ENCODE measurements at places on chromosomes 3 and 15.

GRCh38 chr3:52506266-52506966 lies 11.3 kb downstream of the STAB1 start:
- no peaks in the 10 kb centered on the region for H3K27me3 ChIP-seq
- no peaks in the 10 kb centered on the region for H3K4me1 ChIP-seq
- no peaks in the 10 kb centered on the region for H3K36me3 ChIP-seq
- no peak overlapping the region for H3K4me3 ChIP-seq
- H3K27ac ChIP-seq: no peak overlapping the region

DNA sequence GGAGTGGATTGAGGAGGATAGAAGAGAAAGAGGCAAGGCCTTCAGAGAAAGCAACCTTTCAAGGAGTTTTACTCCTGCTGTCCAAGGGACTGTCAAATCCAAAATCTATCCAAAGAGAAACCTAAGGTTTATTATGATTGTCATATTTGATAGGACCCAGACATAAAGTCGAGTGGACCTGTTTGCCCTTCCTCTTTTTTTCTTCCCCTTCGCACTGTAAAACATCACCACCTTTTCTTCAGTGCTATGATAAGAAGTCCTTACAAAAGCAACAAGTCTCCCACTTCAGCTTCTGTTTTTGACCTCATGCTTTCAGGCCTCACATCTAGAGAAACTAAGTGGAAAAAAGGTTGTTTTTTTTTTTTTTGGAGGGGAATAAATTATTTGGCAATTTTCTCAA lies 73.0 kb downstream of the TRPC1 start:
- no peaks in the 10 kb centered on the region for H3K27me3 ChIP-seq
- no peaks in the 10 kb centered on the region for H3K4me1 ChIP-seq
- DNase-seq: no peak
- H3K36me3 ChIP-seq: no peaks in the 10 kb centered on the region
- no peak overlapping the region for H3K27ac ChIP-seq
- H3K4me3 ChIP-seq: no peak overlapping the region

DNA sequence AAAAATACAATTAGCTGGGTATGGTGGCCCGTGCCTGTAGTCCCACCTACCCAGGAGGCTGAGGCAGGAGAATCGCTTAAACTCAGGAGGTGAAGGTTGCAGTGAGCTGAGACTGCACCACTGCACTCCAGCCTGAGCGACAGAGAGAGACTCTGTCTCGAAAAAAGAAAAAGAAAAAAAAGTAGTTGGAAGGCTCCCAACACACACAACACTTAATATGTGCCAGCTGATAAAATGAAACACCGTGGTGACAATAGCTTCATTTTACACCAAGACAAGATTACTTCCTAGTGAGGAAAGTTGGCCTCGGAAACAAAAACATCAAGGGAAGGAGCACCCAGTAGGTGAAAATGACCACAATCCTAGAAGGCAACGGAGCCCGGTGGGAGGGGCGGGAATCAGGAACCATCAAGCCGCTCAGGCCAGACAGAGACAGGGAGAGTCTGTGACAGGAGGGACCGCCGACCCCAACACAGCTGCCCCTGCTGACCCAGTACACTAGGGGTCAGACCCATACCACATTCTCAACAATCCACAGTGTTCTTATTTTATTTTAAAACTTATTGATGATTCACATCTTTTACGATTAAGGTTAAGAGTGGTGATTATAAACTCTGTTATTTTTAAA lies 54.5 kb upstream of the OCA2 start:
- H3K4me3 ChIP-seq: no peak overlapping the region
- H3K4me1 ChIP-seq: no peaks in the 10 kb centered on the region
- no peaks in the 10 kb centered on the region for H3K27me3 ChIP-seq
- no peak for DNase-seq
- peaks cover 4% of the 10 kb centered on the region for H3K36me3 ChIP-seq
- no peak overlapping the region for H3K27ac ChIP-seq

- H3K36me3 ChIP-seq: no peaks in the 10 kb centered on the region
- no peak for DNase-seq
- H3K27me3 ChIP-seq: no peaks in the 10 kb centered on the region
- H3K27ac ChIP-seq: no peak overlapping the region
- no peak overlapping the region for H3K4me3 ChIP-seq
Measured at GRCh38 chr15:48603922-48604321, 41.6 kb downstream of the FBN1 start.

- H3K4me1 ChIP-seq: peaks cover 14% of the 10 kb centered on the region
- peaks cover 37% of the 10 kb centered on the region for H3K36me3 ChIP-seq
- H3K27me3 ChIP-seq: no peaks in the 10 kb centered on the region
- H3K27ac ChIP-seq: peak overlapping the region; percentile 8
- no peak overlapping the region for H3K4me3 ChIP-seq
- DNase-seq: no peak
Measured at GRCh38 chr15:63712828-63713520, 115.8 kb downstream of the FBXL22 start.

DNA sequence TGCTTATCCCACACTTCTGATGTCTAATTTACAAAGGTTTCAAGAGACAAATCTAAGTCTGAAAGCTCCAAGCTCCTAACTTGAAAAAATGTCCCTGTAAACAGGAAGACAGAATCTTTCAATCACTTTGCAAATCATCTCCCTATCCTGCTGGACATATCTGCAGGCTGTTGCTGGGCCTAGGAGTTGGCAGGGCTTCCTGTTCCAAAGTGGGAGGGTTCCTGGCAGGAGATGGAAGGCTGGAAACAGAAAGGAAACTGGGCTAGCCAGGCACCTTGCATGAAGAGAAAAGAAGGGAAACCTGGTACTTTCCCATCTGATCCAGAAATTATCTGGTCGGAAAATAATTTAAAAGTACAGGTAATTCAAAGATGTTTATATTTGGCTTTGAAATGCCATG lies 227.3 kb upstream of the IL12A start:
- H3K27me3 ChIP-seq: peaks cover 12% of the 10 kb centered on the region
- H3K36me3 ChIP-seq: no peaks in the 10 kb centered on the region
- H3K4me3 ChIP-seq: no peak overlapping the region
- H3K27ac ChIP-seq: no peak overlapping the region
- DNase-seq: no peak

GRCh38 chr3:159938714-159939113 lies 49.9 kb upstream of the IL12A start:
- H3K27ac ChIP-seq: no peak overlapping the region
- H3K27me3 ChIP-seq: no peaks in the 10 kb centered on the region
- DNase-seq: no peak
- no peaks in the 10 kb centered on the region for H3K36me3 ChIP-seq
- no peaks in the 10 kb centered on the region for H3K4me1 ChIP-seq

DNA sequence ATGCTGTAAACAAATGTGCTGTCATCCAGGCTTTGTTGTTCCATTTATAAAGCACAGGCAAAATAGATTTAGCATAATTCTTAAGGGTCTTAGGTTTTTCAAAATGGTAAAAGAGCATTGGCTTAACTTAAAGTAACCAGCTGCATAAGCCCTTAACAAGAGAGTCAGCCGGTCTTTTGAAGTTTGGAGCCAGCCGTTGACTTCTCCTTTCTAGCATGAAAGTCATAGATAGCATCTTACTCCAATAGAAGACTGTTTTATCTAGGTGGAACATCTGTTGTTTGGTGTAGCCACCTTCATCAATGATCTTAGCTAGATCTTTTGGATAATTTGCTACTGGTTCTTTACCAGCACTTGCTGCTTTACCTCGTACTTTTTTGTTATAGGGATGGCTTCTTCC lies 297.5 kb upstream of the DCBLD2 start:
- no peak overlapping the region for H3K27ac ChIP-seq
- H3K27me3 ChIP-seq: no peaks in the 10 kb centered on the region
- H3K36me3 ChIP-seq: no peaks in the 10 kb centered on the region
- H3K4me3 ChIP-seq: no peak overlapping the region
- no peaks in the 10 kb centered on the region for H3K4me1 ChIP-seq
- no peak for DNase-seq

DNA sequence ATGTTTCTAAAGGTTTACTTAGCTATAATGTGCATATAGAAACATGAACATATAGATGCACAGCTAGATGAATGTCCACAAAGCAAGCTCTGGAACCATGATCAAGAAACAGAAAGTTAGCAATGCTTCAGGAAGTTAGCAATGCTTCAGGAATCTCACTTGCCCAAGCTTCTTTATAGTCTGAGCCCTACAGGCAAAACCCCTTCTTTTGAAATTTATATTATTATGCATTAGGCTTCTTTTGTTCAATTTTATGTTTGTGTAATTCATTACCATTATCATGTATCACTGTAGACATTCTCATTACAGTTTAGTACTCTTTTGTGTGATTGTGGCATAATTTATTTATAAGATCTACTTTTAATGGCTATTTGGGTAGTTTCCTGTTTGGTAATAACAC lies 286.4 kb upstream of the BCHE start:
- H3K4me3 ChIP-seq: no peak overlapping the region
- H3K4me1 ChIP-seq: no peaks in the 10 kb centered on the region
- H3K27me3 ChIP-seq: no peaks in the 10 kb centered on the region
- H3K36me3 ChIP-seq: no peaks in the 10 kb centered on the region
- H3K27ac ChIP-seq: no peak overlapping the region
- DNase-seq: no peak

GRCh38 chr3:66394019-66394752 lies 106.6 kb downstream of the LRIG1 start:
- peak; percentile 46 for DNase-seq
- peaks cover 29% of the 10 kb centered on the region for H3K36me3 ChIP-seq
- H3K4me3 ChIP-seq: peak overlapping the region; percentile 21
- H3K27me3 ChIP-seq: no peaks in the 10 kb centered on the region
- peaks cover 26% of the 10 kb centered on the region for H3K4me1 ChIP-seq

GRCh38 chr3:143963946-143964345 lies 7.7 kb upstream of the DIPK2A start:
- H3K27me3 ChIP-seq: peaks cover 7% of the 10 kb centered on the region
- no peak overlapping the region for H3K27ac ChIP-seq
- no peak for DNase-seq
- no peaks in the 10 kb centered on the region for H3K4me1 ChIP-seq

DNA sequence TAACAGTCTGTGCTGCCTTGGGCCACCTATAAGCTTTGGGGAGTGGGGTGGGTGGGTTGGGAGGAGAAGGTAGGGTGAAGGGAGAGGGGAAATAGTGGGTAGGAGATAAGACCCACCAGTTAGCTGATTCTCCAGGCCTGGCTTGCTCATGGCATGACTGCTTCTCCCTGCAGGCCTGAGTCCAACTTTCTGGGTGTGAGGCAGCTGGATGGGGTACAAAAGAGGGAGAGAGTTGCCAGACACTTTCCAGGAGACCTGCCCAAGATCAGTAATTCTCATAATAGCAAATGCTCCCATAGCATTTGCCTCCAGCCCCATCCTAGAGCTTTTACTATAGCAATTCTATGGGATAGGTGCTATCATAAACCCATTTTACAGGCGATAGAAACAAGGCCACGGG lies 7.7 kb downstream of the CGNL1 start:
- no peaks in the 10 kb centered on the region for H3K27me3 ChIP-seq

GRCh38 chr3:141373232-141373631 lies 4.9 kb downstream of the ZBTB38 start:
- no peak overlapping the region for H3K27ac ChIP-seq
- H3K4me1 ChIP-seq: no peaks in the 10 kb centered on the region
- H3K4me3 ChIP-seq: no peak overlapping the region
- DNase-seq: no peak

DNA sequence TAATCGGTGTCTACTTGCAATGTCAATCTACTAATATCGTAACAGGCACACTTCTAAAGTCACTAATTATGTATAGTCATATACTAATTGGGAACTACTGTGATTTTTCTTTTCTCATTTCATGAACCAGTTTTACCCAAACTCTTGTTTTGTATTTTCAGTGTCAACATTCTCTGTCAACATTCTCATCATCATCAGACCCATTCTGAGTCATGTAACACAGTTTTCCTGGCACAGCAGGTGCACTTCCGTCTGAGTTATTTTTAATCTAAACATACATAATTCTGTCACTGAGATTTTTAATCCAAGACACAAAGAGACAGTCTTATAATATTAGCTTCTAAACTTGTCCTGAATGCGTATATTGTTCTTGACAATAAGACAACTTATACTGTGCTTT lies 205.1 kb upstream of the EIF1B start:
- H3K27ac ChIP-seq: no peak overlapping the region
- H3K4me1 ChIP-seq: no peaks in the 10 kb centered on the region
- H3K27me3 ChIP-seq: no peaks in the 10 kb centered on the region

- no peak for DNase-seq
- peaks cover 4% of the 10 kb centered on the region for H3K4me1 ChIP-seq
- no peaks in the 10 kb centered on the region for H3K36me3 ChIP-seq
- H3K4me3 ChIP-seq: no peak overlapping the region
- H3K27me3 ChIP-seq: no peaks in the 10 kb centered on the region
Measured at GRCh38 chr3:46900356-46900755, 22.8 kb downstream of the PTH1R start.

DNA sequence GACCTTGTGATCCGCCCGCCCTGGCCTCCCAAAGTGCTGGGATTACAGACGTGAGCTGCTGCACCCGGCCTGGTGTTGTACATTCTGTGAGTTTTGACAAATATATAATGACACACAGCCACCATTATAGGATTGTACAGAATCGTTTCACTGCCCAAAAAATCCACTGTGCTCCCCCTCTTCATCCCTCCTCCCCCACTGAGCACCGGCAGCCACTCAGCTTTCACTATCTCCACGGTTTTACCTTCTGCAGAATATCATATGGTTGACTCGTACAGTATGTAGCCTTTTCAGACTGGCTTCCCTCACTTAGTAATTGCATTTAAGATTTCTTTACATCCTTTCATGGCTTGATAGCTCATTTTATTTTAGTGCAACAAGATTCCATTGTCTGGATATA lies 56.7 kb upstream of the ATP13A3 start:
- no peaks in the 10 kb centered on the region for H3K27me3 ChIP-seq
- DNase-seq: no peak
- H3K36me3 ChIP-seq: no peaks in the 10 kb centered on the region
- no peaks in the 10 kb centered on the region for H3K4me1 ChIP-seq
- no peak overlapping the region for H3K4me3 ChIP-seq

DNA sequence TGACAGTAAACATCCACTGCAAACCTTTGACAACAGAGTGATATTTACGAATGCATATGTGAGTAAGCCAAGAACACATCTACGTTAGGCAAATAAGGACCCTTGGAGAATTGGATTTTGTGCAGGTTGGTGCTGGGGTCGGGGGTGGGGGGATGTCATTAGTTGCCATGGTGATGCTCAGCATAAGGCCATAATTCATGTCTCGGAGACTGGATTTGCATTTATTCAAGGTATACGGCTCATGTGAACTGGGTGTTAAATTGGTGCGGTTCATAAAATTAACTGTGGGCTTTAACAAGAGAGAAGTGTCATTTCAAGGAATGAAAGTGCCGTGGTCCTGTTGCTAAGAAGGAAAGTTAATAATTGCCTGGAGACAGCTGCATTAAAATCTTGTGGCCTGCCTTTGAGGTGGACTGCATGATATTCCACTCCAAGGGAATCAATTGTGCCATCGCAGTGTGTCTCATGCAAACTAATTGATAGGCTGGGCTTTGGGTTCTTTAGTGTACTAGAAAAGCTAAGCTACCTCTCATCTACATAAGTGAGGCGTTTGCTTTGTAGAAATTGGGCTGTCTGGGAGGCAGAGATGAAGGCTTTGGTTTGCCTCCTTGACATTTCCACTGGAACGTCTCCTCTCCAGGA lies 228.9 kb upstream of the FEZF2 start:
- H3K27me3 ChIP-seq: no peaks in the 10 kb centered on the region
- no peaks in the 10 kb centered on the region for H3K36me3 ChIP-seq
- H3K27ac ChIP-seq: no peak overlapping the region
- no peak overlapping the region for H3K4me3 ChIP-seq
- no peak for DNase-seq
